Cardiac fibroblast (primary cell): ENCODE measurements at places on chromosomes 1 and 21.

DNA sequence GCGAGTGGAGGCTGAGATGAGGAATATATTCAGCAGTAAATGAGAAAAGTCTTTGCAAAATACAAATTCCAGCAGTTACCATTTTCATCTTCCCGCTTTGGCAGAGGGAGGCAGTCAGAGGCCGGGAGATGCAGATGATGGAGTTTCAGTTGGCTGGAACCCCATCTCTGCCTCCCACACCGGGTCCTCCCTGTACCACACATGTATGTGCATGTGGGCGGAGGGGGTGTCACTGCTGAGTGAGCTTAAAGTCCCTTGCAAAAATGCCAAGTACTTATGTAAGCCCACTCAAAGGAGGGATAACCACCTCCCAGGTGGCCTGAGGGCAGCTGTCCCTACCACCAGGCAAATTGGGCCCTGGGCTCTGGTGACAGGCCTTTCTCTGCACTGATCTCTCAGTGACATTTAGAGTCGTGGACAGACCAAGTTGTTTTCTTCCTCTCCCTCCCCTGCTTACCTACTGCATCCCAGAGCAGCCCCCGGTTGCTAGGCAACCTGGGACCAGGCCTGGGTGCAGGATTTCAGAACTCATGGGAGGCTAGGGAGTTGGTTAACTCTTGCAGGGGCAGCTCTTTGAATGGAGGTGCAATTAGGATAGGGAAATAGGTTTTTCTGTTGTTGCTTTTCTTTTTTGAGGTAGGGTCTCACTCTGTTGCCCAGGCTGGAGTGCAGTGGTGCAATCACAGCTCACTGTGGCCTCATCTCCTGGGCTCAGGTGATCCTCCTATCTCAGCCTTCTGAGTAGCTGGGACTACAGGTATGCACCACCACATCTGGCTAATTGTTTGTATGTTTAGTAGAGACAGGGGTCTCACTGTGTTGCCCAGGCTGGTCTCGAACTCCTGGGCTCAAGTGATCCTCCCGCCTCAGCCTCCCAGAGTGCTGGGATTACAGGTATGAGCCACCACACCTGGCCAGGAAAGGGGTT, 17.1 kb upstream of the UBXN10 start:
- no peak for DNase-seq

GRCh38 chr1:18211764-18212163, 104.2 kb downstream of the IGSF21 start:
- no peak for DNase-seq

GRCh38 chr1:209076688-209077087, 506.8 kb upstream of the CAMK1G start:
- no peak for DNase-seq

- no peak for DNase-seq
These were observed 32.6 kb downstream of the ESRRG start for GRCh38 chr1:216690603-216691002.

GRCh38 chr1:236275586-236275985, 6.2 kb downstream of the ERO1B start:
- DNase-seq = no peak

GRCh38 chr1:182679684-182680083, 4.7 kb downstream of the RGS8 start:
- no peak for DNase-seq

- DNase-seq = no peak
These were observed 1583.9 kb downstream of the MRPL39 start for GRCh38 chr21:24023402-24023801.

DNA sequence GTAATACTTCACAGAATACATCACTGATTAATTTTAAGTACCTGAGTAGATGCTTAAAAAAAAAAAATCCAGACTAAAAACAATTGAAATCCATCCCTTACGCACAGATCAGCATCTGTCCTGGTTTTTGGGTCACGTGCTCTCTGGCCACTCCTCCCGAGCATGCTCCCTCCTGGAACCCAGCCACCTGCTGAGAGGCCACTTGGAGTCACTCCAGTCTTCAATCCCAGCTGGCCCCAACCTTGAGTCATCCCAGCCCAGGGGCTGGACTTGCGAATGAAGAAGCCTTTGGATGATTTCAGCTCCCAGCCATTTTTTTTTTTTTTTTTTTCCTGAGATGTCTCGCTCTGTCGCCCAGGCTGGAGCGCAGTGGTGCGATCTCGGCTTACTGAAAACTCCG, 8.9 kb downstream of the MAP1LC3C start:
- peak; percentile 95 for DNase-seq

DNA sequence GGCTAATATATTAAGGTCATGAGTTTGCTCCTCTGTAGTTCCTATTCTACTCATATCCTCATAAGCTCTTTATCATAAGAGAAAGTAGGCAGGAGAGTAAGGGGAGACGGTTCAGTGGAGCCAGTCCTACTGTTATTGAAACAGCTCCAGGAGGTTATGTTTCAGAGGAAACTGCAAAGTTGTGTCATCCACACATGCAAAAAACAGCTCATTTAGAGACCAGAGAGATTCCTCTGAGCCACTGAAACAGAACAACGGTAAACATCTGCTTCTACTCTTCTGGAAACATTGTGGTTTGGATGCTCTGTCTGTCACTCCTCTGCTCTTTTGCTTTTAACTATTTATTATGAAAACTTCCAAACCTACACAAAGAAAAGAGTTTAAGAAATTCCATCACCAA, 66.3 kb upstream of the PPP2R5A start:
- peak; percentile 71 for DNase-seq

GRCh38 chr1:8846263-8846662, 28.8 kb upstream of the RERE start:
- DNase-seq = no peak

GRCh38 chr1:67175530-67176087, 9.4 kb downstream of the IL23R start:
- DNase-seq = no peak
